ENCODE measurements at places on chromosomes 7 and 10.

DNA sequence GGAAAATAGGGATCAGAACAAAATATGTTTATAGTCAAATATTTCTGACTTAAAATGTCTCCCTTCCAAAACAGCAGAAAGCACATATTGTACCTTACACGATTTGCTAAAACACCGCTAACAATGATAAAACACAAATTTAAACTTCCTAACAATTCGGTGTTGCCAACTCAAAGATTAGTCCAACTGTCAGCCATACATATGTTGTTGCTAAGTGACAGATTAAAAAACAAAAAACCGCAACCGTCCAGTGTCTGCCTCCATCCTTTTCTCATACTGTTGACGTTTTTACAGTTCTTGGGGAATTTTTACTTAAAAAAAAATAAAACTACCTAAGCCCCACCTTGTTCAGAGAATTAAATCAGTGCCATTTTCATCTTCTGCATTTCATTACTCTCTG, 118.0 kb downstream of the RAB11FIP2 start:
- no peak for DNase-seq

GRCh38 chr7:17929647-17930395, 10.5 kb downstream of the SNX13 start:
- DNase-seq, result no peak

- no peak for DNase-seq
These were observed 826.7 kb downstream of the TYW1 start for GRCh38 chr7:67823345-67823744.

DNA sequence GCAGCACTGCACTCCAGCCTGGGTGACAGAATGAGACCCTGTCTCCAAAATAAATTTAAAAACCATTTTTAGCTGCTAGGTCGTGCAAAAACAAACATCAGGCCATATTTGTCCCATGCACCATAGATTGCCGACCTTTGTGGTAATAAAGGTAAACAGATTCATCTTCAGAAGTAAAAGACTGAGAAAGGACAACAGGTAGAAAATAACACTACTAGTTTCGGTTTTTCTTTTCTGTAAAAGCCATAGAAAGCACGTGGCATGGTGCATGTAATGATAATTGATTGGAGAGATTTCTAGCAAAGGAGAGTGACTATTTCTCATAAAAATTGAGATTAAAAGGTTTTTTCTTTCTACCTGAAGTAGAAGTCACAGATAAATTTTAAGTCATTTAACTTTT, 93.9 kb downstream of the DNAH11 start:
- DNase-seq, result no peak

- no peak for DNase-seq
These were observed 161.9 kb upstream of the PRR15 start for GRCh38 chr7:29401769-29402168.

DNA sequence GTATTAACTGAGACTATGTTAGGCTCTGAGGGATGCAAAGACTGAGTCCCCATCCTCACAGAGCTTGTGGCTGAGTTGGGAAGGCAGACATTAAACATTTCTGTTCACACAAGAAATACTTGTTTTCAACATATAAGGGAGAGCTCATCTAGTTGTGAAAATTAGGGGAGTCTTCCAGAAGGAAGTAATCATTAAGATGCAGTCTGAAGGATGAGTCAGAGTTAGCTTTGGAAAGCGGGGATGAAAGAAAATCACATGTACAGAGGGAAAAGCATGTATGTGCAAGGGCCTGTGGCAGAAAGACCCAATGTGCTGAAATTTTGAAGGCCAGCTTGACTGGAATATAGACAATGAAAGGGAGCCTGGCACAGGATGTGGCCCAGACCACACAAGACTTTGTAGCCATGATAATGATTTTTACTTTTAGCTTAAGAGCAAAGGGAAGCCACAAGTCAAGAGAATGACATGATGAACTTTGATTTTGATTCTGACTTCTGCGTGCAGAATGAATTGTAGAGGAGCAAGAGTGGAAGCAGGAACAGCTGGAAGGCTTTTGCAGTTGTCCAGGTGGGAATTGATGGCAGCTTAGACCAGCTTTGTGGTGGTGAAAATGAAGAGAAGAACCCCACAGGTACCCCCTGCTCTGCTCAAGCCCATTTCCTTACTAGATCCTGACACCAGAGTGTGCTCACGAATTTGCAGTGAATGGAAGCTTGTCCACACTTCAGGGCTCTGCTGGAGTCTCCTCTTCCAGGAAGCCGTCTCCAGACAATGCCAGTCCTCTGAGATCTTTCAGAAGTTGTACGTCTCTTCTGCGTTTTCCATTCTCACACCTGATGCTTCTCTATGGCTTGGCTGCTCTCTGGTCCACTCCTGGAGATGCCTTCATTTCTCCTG, 115.6 kb downstream of the ATXN7L1 start:
- no peak for DNase-seq

DNA sequence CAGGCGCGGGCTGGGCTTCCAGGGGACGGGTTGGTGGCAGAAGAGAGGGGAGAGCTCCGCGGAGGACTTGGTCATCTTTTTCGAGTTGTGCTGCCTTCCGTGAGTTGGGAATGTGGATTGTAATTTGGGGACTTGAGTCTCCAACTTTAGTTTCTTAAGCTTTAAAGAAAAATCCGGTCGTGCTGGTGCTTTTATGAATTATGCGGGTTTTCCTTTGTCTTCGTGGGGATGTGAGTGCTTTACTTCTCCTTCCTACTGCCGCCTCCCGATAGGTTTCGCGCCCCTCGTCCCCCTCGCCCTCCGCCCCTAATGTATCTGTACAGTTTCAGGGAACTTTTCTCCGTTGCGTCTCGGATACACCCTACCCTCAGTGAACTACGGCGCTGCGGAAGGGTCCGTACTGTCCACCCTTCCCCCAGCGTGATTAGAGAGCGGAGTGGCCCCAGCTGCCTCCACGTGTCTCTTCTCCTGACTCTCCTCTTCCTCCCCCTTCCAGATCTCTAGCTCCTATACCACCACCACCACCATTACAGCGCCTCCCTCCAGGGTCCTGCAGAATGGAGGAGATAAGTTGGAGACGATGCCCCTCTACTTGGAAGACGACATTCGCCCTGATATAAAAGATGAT, 649 bp downstream of the SCD start:
- no peak for DNase-seq

GRCh38 chr7:155844019-155844453, 31.8 kb upstream of the SHH start:
- DNase-seq, result no peak

GRCh38 chr7:71236230-71237105, 104.5 kb downstream of the GALNT17 start:
- no peak for DNase-seq

DNA sequence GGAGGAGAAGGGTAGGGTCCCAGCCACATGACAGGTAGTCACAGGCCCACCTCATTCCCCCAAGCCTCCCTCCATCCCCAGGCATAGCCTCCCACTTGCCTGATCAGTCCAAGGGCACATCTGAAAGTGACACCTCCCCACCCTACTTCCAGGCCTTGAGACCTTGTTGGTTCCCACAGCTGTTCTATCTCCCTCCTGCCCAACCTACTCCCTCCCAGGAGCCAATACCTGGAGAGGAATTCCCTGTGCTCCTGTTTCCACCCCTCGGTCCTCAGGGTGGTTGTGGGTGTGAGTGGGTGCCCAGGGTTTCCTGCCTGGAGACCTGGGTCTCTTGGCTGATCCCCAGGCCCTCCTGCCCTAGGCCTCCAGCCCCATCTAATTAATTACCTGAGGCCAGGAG, 11.6 kb upstream of the IMPDH1 start:
- no peak for DNase-seq

- DNase-seq, result peak; percentile 75
These were observed 572 bp downstream of the CHST12 start for GRCh38 chr7:2403718-2404648.

GRCh38 chr10:32854435-32854834, 103.6 kb downstream of the ITGB1 start:
- no peak for DNase-seq

GRCh38 chr10:52216852-52217251, 97.2 kb upstream of the DKK1 start:
- no peak for DNase-seq

GRCh38 chr10:96906864-96907263, 74.8 kb downstream of the LCOR start:
- DNase-seq, result no peak

GRCh38 chr7:137390076-137390475, 46.5 kb upstream of the PTN start:
- DNase-seq, result no peak

GRCh38 chr7:134755422-134756022, 23.9 kb upstream of the CALD1 start:
- no peak for DNase-seq

GRCh38 chr7:158258411-158259130, 329.1 kb downstream of the PTPRN2 start:
- no peak for DNase-seq

DNA sequence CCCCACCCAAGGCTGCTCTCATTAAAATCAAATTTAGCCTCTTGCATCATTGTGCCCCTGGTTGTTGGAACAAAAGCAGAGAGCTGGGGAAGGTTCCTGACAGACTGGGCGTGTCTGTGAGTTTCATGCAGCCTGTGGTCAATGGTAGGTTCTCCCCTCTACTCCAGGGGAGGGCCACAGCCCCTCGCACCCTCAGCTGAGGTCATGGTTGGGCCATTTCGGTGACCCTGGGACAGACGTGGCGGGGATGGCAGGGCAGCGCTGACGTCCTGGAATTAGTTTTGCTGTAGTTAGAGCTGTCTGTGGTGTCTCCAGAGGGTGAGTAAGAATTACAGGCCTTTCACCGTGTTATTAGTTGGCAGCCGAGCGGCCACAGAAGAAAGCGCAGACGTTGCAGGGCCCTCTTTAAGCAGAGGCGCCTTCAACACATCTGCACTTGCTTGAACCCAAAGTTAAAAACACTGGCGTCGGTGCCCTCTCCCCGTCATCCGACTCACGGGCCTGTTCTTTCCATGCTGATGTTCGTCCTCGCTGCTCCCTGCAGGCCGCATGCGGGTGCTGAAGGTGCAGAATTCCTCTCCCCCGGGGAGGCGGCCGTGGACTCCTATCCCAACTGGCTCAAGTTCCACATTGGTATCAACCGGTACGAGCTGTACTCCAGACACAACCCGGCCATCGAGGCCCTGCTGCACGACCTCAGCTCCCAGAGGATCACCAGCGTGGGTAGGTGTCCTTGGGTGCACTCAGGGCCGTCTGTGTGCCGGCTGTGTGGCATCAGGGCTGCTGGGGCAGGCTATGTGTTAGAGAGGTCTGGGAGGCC, 2.8 kb downstream of the FAM20C start:
- DNase-seq, result no peak

DNA sequence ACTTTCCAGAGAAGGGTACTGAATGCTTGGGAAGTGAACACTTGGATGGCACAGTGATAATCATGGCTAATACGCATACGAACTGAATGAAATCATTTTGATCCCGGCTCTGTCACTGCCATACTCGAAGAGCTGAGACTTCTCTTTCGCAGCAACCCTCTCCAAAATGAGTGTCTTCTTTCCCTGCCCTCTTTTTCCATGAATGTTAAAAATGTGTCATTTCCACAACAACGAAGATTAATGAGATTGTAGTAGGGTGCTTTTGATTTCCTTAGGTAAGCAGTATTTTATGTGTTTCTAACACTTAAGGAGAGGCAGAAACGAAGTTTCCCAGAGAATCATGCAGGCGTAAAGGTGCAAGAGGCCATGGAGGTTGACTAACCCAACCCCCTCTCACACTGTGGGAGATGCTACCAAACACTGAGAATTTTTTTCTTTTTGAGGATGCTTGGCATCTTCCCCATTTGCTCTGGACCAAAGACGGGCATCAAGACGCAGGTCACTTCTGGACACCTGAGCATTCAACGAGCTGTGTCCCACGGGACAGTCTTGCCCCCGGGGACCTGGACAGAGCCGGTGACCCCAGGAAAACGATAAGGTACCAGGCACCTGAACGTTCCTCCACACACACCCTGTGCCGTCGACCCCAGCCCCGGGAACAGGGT, 823 bp downstream of the COPG2 start:
- DNase-seq, result no peak

GRCh38 chr10:86017841-86018734, 348.5 kb downstream of the GRID1 start:
- no peak for DNase-seq

DNA sequence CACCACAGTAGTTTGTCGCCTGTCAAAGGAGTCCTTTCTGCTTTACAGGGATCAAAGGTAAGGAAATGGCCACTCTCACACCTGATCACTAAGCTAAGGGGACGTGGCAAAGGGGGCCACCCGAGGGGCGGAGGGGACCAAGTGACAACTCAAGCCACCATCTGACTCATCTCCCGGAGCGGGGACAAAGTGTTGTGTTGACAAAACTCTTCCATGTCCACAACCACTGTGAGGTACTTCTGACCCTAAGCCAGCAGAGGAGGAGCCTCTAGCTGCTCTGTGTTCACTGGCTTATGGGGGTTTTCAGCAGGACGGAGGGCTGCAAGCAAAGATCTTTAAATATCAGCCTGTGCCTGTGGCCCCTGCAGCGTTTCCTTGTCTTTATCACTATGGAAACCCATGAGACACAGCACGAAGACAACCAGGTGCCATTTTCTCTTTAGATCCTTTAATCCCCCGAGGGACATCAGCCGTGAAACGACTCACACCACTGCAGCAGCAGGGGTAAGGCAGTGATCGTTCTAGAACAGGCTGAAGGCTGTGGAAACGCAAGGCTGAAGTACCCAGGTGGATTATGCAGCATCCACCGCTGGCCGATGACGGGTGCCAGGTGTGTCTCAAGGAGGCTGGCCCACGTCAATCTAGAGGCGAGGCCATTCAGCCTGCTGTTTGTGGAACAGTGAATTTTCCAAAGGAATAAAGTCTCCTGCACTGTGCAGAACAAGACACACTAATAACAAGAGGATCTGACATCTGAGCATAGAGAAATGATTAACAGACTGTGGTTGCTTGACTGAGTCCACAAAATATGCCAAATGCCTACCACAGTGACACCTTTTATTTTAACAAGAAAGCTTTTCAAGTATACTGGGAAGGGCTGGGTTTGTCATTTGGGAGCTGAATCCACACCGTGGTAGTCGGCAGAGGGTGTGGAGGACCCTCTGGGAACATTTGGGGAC, 26.6 kb upstream of the DDC start:
- no peak for DNase-seq

- DNase-seq, result no peak
These were observed 588.6 kb upstream of the SEMA3D start for GRCh38 chr7:85775431-85775830.

- DNase-seq, result no peak
These were observed 211.1 kb downstream of the ZNF365 start for GRCh38 chr10:62585211-62585775.

GRCh38 chr10:788796-789748, 99.6 kb upstream of the DIP2C start:
- peak; percentile 70 for DNase-seq
